AG10803 (cell line): ENCODE measurements at places on chromosomes 2 and 18.

GRCh38 chr2:2645162-2645855 is 314.2 kb upstream of the MYT1L start:
- no peak for DNase-seq

DNA sequence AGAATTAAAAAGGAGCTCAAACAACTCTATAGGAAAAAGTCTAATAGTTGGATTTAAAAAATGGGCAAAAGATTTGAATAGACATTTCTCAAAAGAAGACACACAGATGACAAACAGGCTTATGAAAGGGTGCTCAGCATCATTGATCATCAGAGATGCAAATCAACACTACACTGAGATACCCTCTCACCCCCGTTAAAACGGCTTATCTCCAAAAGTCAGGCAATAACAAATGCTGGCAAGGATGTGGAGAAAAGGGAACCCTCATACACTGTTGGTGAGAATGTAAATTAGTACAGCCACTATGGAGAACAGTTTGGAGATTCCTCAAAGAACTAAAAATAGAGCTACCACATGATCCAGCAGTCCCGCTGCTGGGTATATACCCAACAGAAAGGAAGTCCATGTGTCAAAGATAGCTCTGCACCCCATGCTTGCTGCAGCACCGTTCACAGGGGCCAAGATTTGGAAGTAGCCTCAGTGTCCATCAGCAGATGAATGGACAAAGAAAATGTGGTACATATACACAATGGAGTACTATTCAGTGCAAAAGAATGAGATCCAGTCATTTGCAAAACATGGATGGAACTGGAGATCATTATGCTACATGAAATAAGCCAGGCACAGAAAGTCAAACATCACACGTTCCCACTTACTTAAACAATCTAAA is 46.7 kb upstream of the B3GNT7 start:
- no peak for DNase-seq

DNA sequence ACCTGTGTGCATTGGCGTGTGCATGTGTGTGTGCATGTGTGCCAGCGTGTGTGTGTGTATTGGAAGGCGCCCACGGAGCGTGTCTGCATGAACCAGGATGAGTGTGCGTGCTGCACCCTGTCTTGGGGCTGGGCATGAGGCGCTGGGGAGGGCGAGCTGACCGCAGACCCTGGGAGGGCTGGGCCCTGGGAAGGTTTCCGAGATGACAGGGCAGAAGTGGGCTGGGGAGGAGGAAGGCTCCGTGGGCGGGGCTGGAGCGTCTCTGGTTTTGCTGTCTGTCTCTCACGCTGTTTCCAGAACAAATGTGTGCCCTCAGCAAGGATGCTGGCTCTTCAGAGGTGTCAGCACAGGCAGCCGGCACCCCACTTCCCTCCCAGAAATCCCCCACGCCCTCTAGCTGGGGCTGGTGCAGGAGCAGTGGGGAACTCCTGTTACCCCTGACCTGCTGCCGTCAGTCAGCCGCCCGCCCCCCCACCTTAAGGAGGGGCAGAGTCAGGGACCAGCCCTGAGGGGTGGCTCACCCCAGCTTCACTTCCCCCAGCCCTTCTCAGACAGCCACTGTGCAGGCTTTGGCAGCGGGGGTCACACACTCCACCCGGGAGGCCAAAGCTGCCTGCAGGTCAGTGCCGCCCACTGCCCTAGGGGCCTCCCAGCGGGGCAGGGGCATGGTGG is at the start of gene GPR35:
GPR35 (plus strand) TSS at position 531 of the 672 bp plus-strand sequence. CDS start 4,473 bp downstream, outside the sequence.
- peak; percentile 76 for DNase-seq

DNA sequence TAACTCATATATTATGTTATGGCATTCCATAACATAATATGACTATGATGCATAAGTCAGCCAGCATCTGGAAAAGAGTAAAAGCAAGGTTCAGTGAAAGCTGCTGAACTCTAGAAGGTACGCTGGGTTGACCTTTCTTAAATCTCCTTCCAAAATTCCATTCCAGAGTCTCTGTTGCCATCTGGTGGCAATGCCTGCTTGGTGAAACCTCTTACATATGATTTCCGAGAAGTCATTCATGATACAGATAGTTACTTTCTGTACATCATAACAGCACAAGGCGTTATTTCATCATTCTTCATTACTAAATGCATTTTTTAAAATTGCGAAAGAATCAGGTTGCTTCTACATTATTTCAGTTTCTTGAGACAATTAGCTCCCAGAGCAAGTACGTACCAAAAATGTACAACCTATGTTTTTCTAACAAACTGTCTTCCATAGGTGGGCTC is 7.0 kb upstream of the EPG5 start:
- DNase-seq: peak; percentile 84

- no peak for DNase-seq
Observed at GRCh38 chr2:24826773-24827145, 33.5 kb downstream of the CENPO start.

DNA sequence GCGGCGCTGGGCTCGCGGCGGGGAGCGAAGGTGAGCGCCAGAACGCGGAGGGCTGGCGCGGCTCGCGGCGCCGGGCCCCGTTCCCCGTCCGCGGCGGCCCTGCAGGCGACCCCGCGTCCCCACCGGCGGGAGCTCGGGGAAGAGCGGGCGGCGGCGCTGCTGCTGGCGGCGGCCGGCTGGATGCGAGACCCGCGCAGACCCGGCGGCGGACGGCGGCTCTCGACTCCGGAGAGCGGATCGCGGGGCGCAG is 213 bp downstream of the DOK6 start:
- DNase-seq: no peak

DNA sequence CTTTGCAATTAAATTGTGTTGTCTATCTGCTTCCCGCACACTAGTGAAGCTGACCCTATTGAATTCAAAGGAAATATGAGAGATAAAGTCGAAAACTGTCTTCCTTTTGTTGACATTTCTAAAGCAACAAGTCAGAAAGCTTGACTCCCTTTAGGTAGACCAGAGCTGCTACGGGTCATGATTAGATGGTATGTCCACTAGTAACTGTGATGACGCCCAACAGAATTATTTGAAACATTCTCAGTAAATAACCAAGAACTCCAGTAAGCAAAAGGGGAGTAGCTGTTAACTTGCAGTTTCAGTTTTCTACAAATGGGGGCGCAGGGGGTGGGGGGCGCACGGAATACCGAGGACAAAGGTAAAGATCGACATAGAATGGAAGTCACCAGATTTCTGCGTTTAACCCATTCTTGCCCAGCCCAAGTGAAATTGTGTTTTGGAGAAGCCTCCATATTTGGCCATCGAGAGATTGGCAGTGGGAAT is 56.4 kb downstream of the CRIM1 start:
- DNase-seq: no peak

GRCh38 chr2:37919631-37920032 is 5.5 kb upstream of the RMDN2 start:
- DNase-seq: no peak

DNA sequence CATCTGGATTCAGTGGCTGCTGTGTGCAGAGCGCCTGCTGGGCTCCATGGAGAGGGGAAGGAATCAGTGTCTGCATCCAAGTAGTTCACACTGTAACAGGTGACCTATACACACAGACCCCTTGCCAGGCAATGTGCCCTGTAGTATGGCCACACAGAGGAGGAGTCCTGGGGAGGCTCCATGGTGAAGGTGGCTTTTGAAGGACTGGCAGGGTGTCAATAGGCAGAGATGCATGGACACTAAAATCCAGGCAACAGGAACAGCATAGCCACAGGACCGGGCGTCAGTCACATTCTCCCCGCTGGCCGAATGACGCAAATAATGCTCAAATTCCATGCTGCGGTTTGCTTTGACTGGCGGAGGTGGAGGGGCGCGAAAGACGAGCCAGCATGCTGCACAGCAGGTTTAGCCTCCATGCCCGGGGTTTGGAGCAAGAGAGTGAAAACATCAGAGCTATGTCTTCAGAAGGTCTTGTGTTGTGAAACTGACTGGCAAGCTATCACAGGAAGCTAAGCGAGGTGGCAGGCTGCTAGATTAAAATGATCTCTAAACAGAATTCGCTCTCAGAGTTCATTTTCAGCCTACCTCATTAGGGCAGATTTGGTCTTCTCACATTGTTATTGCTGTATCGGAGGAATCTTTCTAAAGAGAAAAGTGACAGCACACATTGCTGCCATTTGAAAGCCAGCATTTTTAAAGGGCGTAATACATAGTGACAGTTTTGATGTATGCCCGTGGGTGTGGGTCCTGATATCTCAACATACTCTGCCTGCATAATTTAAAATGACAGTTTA is 1.2 kb upstream of the CHMP1B start:
- peak; percentile 94 for DNase-seq

DNA sequence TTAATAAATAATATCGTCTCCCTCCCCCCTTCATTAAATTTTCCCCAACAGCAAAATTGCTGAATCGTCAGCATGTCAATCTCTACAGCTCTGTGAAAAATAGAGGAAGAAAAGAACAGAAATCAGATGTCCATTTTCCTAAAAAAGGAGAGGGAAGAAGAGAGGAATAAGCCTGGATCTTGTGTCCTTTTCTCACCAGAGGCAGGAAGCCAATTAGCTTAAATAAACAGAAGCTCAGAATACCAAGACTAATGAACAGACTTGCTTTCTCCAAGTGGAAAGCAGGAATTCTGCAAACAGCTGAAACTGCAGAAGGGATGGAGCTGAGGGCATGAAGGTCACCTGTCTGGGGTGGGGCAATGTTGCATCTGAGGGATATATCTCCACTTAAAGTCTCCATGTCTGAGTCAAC is 265.7 kb downstream of the CCDC85A start:
- DNase-seq: no peak

DNA sequence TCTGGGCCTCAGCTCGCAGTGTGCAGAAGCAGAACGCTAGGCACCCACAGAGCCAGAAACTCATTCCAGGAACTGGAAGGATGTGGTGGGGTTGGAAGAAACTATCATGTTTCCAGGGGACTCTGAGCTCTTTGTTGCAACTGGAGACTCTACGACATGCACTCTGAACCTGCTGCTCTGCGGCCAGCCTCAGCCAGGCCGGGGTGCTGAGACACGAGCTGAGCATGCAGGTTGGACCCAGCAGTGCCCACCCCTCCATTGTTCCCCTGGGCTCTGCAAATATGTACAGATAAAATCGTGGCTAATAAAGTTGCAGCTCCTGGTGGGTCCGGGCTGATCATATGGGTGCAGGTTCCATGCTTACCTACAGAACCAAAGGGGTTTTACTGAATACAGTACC is 37.6 kb upstream of the ARL4C start:
- DNase-seq: no peak

DNA sequence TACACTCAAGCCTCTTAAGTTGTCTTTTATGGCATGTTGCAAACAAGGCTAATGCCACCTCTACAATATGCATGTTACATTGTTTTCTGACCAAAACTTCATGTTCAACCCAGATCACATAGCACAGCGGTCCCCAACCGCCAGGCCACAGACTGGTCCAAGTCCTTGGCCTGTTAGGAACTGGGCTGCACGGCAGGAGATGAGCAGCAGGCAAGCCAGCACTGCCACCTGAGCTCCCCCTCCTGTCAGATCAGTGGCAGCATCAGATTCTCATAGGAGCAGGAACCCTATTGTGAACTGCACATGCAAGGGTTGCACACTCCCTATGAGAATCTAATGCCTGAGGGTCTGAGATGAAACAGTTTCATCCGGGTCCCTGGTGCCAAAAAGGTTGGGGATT is 324.8 kb upstream of the CHAC2 start:
- no peak for DNase-seq

DNA sequence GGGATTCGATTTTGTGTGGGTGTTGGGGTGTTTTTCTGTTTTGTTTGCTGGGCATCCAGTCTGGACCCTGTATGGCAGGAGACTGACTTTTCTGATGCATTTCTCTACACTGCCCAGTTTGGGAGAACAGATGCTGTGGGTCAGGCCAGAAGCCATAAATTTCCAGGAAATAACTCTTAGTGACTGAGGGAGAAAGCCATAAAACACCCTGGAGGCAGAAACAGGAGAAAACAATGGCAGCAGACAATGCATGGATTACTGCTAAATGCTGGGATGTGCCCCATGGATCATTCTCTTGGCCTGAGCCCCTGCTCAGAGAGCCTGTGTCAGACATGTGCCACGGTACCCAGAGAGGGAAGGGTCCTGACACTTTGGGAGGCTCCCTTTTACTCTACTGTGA is 133.6 kb upstream of the CAPN13 start:
- no peak for DNase-seq

DNA sequence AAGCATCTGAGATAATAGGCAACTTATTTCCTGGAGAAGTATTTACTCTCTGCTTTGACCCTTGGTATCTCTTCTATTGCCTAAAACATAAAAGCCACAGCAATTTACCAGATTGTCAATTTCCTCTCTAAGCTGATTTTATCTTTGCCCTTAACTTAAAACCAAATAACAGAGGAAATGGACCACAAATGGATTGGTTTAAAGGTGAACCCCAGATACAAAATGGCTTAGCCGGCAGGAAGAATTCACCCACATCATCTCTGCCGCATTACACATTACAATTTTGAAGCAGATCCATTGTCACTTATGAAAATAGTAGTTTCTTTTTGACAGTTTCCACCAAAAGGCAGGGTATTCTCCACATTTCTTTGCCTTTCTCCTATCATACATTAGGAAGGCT is 585.8 kb upstream of the CHAC2 start:
- DNase-seq: no peak

DNA sequence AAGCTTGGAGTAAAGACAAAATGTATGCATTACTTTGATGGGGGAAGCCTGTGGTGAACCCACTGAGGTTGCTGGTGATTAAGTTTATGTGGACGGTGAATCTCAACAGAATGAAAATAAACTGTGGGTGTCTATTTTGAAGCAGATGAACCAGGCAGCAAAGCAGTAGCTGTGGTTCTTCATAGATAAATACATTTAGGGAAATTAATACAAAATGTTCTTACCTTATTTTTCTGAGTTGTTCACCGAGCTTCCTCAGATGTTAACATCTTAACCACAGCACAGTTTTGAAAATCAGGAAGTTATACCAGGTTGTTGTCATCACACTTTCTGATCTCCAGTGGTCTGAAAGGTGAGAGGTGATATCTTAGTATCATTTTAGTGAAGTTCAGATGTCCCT is 53.9 kb downstream of the NCK2 start:
- DNase-seq: no peak

DNA sequence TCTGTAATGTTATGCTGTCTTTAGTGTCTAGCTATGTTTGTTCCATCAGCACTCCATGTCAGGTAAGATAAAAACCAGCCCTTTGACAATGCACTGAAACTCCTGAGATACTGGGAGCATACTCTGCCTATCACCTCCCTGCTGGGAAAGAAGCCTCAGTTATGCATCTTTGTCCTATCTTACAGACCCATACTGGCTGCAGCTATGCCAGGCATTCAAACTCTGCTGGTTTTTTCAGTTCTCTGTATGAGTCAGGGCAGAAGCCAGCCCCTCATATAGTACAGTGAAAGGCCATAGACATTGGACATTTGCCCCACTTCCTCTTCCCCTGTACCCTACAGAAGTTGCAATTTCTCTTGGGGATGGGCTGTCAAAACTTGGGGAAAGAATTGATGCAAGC is 181.1 kb upstream of the RGPD4 start:
- DNase-seq: no peak
